Breast epithelium (tissue), 4 donors: ENCODE measurements at places on chromosomes 1 and 21.

DNA sequence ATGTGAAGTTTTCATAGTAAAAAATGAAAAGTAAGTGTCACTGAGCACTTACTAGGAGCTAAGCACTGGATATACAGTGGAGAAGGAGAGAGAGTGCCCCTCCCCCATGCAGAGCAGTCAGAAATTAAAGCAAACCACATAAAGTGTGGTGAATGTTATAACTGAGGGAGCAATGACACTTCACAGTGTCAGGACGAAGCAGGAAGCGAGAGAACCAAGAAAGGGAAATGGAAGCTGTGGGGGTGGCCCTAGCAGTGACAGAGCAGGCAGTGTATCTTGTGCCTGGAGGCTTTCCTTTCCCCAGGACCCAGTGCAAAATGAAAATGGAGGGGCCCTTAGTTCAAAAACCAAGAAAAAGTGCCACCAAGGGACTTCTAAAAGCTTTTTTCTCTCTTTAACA is 21.5 kb upstream of the RCAN3 start:
- DNase-seq = no peak

DNA sequence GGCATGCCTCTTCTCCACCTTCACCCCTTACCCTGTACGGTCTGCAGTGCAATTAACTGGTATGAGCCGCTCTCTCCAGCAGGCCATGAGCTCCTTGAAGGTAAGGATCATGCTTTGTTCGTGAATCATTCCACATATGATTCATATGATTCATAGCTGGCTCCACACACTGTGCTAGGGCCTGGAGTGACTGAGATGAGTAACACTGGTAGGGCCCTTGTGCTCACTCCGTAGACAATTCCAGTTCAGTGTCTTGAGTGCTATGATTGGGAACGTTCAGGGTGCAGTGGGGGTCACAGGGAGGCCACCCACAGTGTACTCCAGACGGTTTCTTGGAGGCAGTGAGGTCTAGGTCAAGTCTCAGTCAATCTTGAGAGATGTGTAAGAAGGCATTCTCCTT is 239.8 kb downstream of the LMX1A start:
- no peak for DNase-seq

DNA sequence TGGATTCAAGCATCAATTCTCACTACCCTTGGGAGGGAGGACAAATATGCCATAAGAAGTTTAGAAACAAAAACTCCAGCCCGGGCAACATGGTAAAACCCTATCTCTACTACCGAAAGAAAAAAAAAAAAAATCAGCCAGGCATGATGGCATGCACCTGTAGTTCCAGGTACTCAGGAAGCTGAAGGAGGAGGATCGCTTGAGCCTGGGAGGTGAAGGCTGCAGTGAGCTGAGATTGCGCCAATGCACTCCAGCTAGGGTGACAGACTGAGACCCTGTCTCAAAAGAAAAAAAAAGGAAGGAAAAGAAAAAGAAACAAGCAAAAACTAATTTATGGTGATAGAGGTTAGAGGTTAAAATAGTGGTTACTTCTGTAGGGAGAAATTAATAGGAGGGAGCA is 9.6 kb downstream of the ZNF644 start:
- no peak for DNase-seq

GRCh38 chr1:202235003-202235660 is 41.5 kb downstream of the LGR6 start:
- no peak for DNase-seq

DNA sequence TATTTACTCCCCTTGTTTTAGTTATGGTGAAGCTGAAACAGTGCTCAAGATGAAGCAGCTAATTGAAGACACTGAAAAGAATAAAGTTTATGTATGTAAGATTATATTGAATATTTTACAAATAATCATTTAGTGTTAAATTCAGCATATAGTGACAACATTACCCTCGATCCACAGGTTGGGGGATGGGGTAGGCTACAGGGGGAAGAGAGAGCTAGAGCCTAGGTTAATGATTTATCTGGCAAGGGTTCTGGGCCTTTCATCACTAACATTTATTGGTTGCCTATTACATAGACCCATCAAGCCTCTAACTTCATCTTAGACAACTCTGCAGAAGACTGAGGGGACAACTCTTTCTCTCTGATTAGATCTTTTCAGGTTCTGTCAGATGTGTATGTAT is 21.3 kb downstream of the ZCCHC17 start:
- no peak for DNase-seq

DNA sequence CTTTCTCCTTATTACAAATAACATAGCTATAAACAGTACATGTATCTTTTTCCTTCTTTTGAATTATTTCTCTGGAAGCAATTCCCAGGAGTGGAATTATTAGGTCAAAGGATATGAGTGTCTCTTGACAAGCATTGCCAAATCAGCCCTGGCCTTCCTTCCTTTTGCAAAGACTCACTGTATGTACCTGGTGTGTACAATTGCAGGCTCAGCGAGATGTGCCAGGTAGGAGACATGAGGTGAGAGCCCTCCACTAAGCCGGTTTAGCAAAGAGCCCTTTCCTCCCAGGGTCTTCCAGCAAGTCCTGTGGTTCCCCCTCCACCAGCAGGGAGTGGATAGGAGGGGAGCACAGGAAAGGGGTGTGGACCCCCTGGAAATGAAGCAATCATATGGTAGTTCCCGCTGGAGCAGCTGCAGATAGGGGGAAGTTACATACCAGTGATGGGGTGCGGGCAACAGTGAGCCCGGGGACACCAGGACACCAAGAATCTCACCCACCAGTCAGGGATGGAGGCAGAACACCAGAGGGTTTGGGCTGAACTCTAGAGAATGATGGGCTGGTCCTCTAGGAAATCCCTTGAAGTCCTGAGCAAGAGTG is 18.3 kb downstream of the RCSD1 start:
- DNase-seq = no peak

DNA sequence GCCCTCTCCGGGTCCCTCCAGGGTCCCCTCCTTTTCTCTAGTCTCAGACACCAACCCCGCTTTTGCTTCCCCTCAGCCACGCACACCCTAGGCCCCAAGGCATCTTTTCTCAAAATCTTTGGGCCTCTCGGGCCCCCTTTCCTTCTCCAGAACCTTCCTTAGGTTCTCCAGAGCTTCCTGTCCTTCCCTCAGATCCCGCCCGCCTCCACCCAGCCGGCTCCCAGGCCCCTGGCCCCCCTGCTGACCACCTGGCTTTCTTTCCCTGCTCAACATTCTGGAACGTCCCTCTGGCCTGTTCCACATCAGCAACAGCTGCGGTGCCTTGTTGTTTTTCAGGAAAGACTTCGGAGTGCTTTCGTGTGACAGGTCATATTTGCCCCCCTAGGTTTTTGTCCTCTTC is 1.2 kb downstream of the ZDHHC18 start:
- no peak for DNase-seq

- DNase-seq = no peak
Observed at GRCh38 chr1:63922848-63923247, 149.0 kb downstream of the ROR1 start.

- DNase-seq = no peak
Observed at GRCh38 chr1:94058766-94059165, 62.2 kb downstream of the ABCA4 start.
